Smooth muscle cell of the pulmonary artery (primary cell): ENCODE measurements at places on chromosomes 3 and 15. TPM values are rescaled to one million over a fixed set of nuclear protein-coding genes. Genes with fewer than 3 reads are reported as not detected.

The GPR156 gene
- total RNA-seq, result 0.65 and 2.0 TPM in 2 replicates

The ATP13A5 gene
- total RNA-seq, result not detected in 2 replicates

The UROC1 gene
- total RNA-seq, result not detected in 2 replicates

The TICRR gene
- total RNA-seq, result 1.7 and 2.7 TPM in 2 replicates

The TMEM62 gene
- 12.7 and 12.8 TPM in 2 replicates for total RNA-seq

The PRRT3 gene
- total RNA-seq, result 3.9 and 4.7 TPM in 2 replicates
